NCI-H524 treated with DMSO at 0.1 percent for 48 hours (cell line): ENCODE measurements at places on chromosomes 13 and 19.

- DNase-seq, result no peak
These were observed 44.3 kb upstream of the N4BP2L1 start for GRCh38 chr13:32472194-32472621.

GRCh38 chr19:18846862-18847548, 15.2 kb downstream of the UPF1 start:
- no peak for DNase-seq

GRCh38 chr13:81493144-81493543, 1152.2 kb upstream of the SPRY2 start:
- DNase-seq, result no peak

- no peak for DNase-seq
These were observed 9.5 kb downstream of the ADAMTSL5 start for GRCh38 chr19:1503089-1503924.

DNA sequence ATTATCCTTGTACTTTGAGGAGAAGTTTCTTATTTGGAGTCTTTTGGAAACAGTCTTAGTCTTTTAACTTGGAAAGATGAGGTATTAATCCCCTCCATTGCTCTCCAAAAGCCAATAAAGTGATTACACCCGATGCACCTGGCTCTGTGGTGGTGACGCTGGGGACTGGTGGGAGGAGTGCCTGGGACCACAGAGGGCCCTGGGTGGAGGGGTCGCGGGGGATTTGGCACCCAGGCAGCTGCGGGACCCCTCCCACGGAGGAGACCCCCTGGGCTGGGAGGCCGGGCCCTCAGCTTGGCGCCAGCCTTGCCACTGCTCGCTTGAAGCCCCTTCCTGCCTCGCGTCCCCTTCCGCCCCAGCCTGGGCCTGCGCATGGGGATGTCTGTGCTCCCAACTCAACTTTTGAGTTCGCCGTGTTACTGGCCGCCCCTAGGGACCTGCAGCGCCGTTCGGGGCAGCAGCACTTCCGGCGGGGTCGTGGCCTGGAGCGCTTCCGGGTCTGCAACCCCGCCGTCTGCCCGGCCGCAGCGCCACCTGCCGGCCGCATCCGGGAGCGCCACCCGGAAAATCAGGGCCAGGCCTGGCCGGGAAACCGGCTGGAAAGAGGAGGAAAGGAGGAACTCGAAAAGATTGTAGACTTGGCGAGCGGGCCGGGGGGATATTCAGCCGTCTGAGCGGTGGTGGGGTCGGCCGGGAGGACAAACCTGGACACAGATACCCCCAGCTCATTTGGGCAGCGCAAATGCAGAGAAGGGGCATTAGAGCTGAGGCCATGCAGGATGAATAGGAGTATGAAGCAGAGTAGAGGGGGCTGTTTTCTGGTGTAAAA, 8.4 kb downstream of the PEAK3 start:
- no peak for DNase-seq

DNA sequence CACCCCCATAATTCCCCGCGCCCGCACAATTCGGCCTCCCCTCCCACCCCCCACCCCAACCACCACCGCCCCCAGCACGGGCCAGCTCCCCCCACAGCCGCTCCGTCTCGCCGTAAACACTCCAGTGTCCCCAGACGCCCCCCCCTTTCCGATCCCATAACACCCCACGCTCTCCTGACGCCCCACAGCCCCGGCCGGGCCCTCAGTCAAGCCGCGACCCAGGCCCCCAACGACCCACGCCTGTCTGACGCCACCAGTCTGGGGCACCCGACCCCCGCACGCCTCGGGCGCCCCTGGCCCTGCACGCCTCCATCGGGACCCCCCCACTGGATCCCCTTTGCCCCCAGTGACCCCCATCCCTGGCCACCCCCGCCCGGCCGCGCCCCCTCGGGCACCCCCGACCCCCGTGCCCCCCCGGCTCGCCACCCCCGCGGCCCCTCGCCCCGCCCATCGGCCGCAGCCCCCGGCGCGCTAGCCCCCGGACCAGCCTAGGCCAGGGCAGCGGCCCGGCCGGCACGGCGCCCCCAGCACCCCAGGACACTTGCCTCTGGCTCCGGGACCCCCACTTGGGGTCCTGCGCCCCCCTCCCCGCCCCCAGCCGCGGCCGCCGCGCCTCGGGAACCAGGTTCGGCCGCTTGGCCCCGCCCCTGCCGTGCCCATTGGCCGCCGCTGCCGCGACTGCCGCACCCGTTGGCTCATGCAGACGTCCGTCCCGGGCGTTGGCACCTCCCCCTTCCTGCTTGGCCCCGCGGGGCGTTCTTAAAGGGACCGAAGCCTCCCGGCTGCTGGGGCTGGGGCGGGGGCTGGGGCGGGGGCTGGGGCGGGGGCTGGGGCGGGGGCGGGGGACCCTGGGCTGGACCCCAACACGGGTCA, at the start of gene FKBP8:
Gene FKBP8 (minus strand): TSS at position 633 of the 873 bp plus-strand sequence. CDS start 1,603 bp downstream, outside the sequence.
- DNase-seq, result peak; percentile 46

GRCh38 chr19:32599736-32600157, 18.8 kb downstream of the PDCD5 start:
- no peak for DNase-seq

DNA sequence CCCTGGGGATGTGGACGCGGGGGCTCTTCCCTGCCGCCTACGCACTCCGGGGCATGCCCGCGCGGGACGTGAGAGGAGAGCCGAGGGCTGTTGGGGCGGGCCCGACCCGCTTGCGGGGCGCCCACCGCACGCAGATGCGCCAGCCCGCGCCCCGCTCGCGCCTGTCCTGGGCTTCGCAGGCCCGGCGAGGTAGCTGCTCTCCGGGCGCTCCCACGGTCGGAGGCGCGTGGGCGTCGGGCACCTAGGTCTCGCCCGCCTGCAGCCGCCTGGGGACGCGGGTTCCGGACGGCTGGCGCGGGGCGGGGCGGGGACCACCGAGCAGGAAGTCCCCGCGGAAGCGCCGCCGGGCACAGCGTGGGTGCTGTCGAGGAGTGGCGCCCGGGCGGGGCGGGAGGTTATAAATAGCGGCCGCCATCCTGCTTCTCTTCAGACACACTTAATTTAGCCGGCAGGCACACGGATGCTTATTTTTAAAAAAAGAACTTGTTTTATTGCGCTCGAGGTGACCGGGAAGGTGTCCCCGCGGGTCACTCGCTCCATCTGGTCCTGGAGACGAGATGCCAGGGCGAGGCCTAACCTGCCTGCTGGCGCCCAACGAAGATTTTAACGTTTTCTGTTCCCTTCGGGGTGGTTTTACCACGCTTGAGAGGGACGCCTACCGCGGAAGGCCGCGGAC, 561 bp upstream of the GJA3 start:
- DNase-seq, result no peak

DNA sequence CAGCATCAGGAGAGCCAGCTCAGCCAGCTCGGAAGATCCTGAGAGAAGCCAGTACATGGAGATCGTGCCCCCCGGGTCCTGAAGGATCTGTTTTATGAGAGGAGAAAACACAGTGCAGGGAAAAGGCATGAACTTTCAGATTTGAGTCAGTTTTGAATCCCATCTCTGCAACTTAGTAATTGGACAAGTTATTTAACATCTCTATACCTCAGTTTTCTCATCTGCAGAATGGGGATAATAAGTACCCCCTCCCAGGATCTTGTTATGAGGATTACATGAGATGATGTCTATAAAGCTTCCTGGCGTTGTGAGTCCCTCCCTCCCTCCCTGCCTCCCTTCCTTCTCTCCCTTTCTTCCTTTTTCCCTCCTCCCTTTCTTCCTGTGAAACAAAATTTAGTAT, 40.1 kb upstream of the GTF3A start:
- no peak for DNase-seq

- no peak for DNase-seq
These were observed 445.8 kb downstream of the SUCLA2 start for GRCh38 chr13:47555235-47555634.

GRCh38 chr19:21680026-21680425, 87.4 kb downstream of the ZNF100 start:
- no peak for DNase-seq

DNA sequence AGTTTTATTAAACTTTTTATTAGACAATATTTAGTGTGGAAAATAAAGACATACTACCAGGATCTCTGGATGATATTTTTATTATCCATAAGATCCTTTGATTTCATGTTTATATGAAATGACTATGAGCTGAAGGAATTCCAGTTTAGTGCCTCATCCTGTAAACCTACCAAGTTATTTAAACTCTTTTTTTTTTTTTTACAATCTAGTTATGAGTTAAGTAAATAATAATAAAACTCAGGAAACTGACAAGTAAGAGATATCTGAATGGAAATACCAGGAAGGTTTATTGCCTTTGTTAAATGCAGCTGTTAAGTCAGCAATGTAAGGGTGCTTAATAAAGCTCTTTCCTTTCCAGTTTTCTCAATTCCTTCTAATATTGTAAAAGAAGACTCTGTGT, 53.9 kb downstream of the RXFP2 start:
- no peak for DNase-seq

DNA sequence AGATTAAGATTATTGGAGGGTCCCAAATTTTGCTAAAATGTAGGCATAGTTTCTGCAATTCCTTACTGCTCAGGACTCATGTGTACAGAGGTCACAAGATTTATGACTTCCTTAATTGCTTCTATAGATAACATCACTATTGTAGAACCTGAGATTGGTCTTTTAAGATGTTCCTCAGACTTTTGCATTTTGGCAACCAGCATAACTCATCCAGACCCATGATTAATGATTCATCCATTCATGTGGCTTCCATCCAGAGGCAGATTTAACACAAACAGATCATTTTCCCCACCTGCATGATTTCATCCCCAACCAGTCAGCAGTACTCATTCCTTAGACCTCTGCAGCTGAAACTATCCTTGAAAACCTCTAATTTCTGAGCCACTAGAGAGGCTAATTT, 34.5 kb upstream of the CEACAM8 start:
- DNase-seq, result no peak

- DNase-seq, result no peak
These were observed 79.4 kb downstream of the FOXO1 start for GRCh38 chr13:40586886-40587565.

DNA sequence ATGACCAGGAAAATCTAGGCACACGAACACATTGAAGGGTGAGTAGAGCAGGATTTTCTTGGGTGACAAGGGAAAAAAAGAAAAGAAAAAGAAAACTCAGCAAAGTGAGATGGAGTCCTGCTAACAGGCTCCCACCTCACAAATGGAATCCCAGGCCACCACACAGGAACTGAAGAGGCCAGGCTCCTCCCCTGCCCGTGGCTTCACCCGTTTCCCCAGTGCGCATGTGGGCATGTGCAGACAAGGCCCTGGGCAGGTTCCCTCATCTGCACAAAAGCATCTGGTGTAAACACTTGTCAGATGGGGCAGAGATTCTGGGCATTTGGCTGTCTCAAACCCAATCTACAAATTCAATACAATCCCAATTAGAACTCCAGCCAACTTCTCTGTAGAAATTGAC, 24.5 kb downstream of the CFAP97D2 start:
- DNase-seq, result no peak

GRCh38 chr19:11359421-11359820, 4.2 kb downstream of the PLPPR2 start:
- no peak for DNase-seq

DNA sequence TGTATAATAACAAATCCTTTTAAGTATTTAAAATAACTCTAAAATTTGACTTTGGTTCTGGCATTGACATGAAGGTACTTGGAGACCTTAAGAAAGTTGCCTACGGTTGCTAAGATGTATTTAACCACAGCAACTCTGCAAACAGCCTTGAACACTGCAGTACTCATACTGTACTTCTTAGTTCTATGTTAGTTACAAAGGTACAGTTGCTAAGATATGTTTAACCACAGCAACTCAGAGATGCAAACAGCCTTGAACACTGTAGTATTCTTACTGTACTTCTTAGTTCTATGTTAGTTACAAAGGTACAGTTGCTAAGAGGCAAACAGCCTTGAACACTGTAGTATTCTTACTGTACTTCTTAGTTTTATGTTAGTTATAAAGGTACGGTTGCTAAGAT, 268.3 kb upstream of the MIR17HG start:
- DNase-seq, result no peak

DNA sequence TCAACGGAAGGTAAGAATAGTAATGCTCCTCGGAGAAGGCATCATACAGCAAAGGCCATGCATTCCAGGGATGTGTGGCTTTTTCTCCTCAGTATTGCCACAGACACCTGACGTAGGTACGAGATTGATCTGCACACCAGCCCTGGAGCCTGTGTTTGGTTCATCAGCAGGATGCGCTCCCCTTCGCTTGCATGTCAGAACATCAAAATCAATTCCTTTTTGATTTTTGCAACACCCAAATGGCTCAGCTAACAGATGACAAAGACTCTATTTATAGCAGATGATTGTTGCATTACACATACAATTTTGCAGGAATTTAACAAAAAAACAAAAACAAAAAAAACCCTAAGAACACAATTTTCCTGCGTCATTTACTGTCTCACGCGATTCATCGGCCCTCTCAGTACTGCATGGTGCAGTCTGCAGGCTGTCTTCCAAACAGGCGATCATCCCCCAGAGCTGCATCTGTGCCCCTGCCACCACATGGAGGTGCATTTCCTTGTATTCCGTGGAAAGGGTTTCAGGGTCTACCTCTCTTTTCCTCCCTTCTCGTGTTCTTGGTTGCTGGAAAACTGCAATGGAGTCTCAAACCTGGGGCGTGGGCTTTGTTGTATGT, 207.3 kb downstream of the TEX29 start:
- no peak for DNase-seq

- no peak for DNase-seq
These were observed 49.9 kb downstream of the TBC1D4 start for GRCh38 chr13:75432045-75432444.

DNA sequence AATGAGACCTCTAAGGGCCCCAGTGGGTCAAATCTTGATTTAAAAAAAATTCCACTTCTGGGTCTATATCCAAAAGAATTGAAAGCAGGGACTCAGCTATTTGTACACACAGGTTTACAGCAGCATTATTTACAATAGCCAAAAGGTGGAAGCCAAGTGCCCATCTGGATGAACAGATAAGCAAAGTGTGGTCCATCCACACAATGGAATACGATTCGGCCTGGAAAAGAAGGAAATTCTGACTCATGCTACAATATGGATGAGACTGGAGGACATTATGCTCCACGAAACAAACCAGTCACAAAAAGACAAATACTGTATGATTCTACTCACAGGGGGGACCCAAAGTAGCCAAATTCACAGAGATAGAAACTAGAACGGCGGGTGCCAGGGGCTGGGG, 76.7 kb downstream of the CACNA1A start:
- DNase-seq, result no peak

GRCh38 chr13:113843864-113844556, 19.9 kb downstream of the GAS6 start:
- DNase-seq, result no peak

- DNase-seq, result no peak
These were observed 1472.6 kb downstream of the UQCRFS1 start for GRCh38 chr19:27740396-27740795.

DNA sequence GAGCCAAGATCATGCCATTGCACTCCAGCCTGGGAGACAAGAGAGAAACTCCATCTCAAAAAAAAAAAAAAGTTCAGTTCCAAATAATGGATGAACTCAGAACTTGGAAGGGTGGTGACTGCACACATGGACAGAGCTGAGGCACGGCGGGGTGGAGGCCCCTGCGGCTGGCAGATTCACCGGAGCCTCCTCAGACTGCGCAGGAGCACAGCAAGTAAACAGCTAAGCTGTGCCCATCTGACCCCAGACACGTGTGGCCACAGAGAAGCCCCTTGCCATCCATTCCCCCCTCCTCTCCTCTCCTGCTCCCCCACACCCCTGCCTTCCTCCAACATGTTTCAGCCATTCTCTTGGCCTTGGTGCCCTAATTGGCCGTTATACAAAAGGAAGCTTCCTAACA, 15.6 kb upstream of the PROZ start:
- DNase-seq, result no peak
